ENCODE measurements at places on chromosomes 5 and 9.
A peak's percentile ranks its signal among the peaks of the same experiment; 100 is the strongest.

DNA sequence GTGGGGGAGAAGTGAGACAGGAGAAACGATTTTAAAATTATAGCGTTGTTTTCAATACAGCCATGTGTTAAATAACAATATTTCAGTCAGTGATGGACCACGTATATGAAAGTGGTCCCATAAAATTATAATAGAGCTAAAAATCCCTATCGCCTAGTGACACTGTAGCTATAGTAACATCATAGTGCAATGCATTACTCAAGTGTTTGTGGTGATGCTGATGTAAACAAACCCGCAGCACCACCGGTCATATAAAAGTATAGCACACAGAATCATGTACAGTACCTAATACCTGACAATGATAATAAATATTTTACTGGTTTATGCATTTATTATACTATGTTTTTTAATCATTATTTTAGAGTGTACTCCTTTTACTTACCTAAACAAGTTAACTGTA lies 407.4 kb upstream of the SEMA6A start:
- DNase-seq = peak; percentile 46

DNA sequence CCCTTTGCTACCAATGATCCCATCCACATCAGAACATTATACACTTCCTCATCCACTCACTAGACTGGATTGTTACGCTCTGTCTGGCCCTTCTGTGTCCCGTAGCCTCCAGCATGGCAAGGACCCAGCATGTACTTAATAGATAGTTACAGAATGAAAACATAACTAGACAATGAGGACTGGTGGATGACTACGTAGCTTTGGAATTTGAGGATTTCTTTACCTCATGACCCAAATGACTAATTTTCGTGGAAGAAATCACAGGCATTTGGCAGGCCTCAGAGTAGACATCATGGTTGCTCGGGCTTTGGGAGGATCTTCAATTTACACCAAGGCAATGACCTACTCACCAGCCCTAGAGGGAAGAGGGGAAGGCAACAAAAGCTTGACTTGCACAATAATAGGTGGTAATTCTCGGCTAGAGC lies 299.8 kb downstream of the TLE1 start:
- DNase-seq = peak; percentile 43

GRCh38 chr9:36924071-36924470 lies 110.0 kb downstream of the PAX5 start:
- peak; percentile 88 for DNase-seq

- DNase-seq = peak; percentile 98
Observed at GRCh38 chr5:168291342-168291963, at the start of gene WWC1. WWC1 (plus strand) TSS chr5:168291645; CDS start chr5:168292153, 508 bp downstream.

DNA sequence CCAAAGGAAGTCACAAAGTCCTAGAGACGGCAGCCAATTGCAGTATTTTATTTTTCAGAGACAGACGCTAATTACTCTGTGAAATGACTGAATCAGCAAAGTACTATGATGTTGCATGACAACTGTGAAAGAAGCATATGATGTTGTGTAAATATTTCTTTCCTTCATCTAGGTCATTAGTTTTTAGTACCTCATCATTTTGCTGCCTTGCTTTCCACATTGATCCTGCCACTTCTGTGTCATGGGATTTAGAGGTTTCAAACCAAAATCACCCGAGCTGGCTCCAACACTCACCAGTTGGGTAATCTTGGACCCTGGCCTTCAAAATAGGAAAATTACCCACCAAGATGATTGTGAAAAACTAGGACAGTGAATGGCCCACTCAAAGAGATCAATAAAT lies 585.2 kb downstream of the ACTL7B start:
- DNase-seq = peak; percentile 8

GRCh38 chr5:119470851-119471451 lies 18.7 kb downstream of the HSD17B4 start:
- DNase-seq = peak; percentile 51

GRCh38 chr5:168219515-168220410 lies 71.7 kb upstream of the WWC1 start:
- DNase-seq = peak; percentile 83

- DNase-seq = peak; percentile 84
Observed at GRCh38 chr9:33623658-33624586, 99.9 kb downstream of the ANKRD18B start.

DNA sequence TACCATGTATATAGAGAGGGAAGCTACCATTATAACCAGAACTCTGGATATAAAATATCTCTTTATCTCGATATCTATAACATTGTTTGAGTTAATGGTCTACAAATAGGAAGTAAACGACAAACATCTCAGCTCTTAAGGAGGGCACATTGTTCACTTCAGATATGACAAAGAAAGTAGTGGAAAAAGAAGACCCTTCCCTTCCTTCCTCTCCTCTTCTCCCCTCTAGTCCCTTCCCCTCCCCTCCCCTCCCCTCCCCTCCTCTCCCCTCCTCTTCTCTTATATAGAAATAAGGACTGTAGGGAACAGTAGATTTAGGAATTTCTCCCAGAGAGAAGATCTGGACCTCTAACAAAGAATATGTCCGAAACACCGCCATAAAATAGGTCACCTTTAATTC lies 1731.9 kb upstream of the CDH9 start:
- no peak for DNase-seq

- no peak for DNase-seq
Observed at GRCh38 chr5:58394339-58394738, 65.5 kb downstream of the PLK2 start.

DNA sequence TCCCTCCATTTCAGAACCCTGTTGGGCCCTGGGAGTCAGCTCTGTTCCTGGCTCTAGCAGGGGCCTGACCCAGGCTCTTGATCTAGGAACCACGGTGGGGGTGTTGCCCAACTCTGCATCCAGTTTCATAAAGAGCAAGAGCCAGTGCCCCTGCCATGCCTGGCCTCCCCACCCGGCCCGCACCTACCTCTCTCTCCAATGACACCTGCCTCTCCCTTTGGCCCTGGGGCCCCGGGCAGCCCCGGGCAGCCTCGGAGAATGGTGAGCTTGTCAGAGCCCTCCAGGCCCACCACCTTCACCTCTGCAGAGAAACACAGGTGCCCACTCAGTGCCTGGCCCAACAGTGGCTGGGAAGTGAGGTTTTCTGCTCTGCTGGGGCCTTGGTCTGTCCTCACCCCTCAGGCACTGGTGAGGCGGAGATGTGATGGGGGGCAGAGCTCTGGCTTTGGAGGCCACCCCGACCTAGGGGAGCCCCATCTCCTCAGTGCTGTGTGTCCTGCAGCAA lies 1.5 kb downstream of the FCN1 start:
- DNase-seq = no peak

DNA sequence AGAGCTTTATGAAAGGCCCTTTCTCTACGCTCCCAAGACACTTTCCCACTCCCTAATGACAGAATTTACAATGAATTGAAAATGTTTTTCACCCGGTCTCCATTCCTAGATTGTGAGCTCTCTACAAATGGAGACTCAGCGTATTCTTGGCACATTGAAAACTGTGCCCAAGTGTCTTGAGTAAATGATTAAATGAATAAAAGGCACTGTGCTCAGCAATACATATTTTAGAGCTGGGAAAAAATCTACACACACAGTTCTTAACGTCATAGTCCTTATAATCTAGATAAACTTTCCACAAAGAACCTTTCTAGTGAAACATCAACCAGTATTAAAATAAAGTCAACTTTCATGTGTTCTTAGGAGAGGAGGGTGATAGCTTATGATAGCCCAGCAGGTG lies 634.0 kb downstream of the RAB3C start:
- DNase-seq = no peak

Measured in DMS53 (cell line).